ENCODE measurements at places on chromosomes 3 and 15. TPM values are rescaled to one million over a fixed set of nuclear protein-coding genes. Genes with fewer than 3 reads are reported as not detected.

ZMYND10 gene
- total RNA-seq, result 1.3 TPM

NPRL2 gene
- 22.5 TPM for total RNA-seq

KNL1 gene
- total RNA-seq, result 1.7 TPM

SLC24A5 gene
- not detected for total RNA-seq
